ENCODE measurements at places on chromosomes 6 and 20.

- no peak for DNase-seq
Measured at GRCh38 chr6:29750709-29751108, 27.5 kb downstream of the HLA-F start.

- no peak for DNase-seq
Measured at GRCh38 chr6:151252634-151253033, 12.9 kb downstream of the AKAP12 start.

- DNase-seq: no peak
Measured at GRCh38 chr20:56439771-56440291, 27.8 kb downstream of the CASS4 start.

GRCh38 chr6:75267461-75267860, 17.1 kb downstream of the TMEM30A start:
- no peak for DNase-seq

GRCh38 chr20:63848003-63848911, 13.0 kb upstream of the ABHD16B start:
- no peak for DNase-seq

DNA sequence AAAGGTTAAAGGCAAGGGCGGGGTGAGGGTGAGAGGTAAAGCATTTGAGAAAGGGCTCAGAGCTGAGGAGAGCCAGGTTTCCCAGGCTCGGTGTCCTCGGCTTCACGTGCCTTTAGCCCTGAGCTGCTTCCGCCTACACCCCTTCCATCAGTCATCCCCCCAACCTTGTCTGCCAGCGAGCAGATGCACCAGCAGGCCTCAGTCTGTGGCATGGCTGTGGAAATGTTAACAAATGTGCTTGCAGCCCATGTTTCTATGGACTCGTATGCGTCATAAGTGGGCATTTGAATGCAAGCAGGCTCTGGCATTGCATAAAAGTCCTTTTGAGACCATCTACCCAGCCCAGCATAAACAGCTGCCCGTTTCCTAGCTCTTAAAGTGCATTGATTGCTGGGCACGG, 88.8 kb downstream of the SYNJ2 start:
- no peak for DNase-seq

DNA sequence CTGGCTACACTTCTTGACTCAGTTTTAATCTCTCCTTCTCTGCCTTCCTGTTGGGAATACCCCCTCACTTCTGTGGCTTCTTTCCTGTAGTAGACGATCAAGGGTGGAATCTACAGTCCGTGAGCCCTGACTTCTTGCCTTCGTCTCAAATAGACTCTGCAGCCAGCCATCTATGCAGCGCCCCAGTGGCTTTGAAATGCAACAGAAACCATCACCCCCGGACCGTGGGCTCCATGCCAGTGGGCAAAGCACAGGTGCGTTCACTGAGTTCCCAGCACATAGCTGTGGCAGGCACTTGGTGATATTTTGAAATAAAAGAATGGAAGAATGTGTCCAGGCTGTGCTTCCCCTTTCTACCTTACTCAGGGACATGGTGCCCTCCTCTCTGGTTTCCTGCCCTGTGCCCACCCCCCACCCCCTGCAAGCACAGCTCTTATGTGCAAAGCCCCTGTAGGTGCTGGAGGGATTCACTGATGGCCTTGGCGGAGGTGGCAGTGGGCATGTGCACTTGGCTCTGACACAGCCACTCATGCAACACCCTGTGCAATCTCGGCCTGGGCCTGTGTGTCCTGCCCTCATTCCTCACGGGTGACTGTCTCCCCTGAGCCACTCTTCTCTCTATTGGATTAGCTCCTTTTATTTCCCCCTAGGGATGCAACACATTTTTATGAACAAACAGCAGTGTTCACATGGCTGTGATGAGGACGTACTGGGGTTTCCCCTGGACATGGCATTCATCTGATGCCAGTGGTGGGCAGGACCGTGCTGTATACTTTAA, 5.5 kb upstream of the CDSN start:
- DNase-seq: no peak

DNA sequence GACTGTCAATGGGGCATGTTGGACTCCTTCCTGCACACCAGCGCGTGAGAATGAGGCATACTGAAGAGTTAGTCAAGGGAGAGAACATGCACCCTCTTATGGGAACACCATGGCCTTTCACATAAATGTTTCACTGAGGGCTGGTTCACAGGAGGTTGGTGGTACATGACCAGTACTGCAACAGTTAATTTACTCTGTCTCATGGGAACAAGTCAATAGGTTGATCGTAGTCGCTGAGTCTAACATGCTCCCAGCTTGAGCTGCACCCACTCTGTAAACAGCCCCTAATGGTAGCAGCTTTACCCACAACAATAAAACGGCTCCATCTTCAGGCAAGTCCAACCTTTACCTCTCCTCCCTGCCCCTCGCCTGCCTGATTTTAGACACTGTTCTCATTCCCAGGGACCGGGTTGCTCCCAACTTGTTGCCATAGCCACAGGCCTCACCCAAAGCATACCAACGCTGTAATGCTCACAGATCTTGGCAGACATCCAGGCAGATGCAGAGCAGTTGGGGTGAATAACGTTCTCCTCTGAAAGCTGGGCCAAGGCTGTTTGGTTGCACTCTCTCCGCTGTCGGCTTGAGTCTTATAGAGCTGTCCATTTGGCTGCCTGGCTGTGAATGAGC, 111.3 kb downstream of the LY86 start:
- no peak for DNase-seq

DNA sequence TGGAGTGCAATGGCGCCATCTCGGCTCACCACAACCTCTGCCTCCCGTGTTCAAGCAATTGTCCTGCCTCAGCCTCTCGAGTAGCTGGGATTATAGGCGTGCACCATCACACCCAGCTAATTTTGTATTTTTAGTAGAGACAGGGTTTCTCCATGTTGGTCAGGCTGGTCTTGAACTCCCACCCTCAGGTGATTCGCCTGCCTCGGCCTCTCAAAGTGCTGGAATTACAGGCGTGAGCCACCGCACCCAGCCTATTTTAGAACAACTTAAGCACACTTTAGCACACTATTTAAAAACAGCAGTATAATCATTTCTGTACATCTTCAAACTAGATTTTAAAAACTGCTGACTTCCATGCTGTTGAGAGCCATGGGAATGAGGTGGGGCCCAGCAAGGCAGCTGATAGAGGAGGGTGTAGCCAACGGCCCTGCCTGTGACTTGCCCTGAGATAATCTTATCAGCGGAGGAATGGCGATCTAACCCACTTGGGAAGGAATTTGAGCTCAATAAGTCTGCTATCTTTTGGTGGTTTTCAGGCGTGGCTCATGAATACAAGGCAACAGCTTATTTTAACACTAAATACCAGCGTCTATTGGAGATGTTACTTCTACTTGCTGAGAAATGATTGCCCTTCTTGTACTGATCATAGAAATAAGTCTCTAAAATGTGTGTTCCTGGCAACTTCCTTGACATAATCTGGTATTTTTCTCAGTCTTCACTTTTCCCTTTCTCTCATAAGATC, 12.1 kb downstream of the ZDHHC14 start:
- no peak for DNase-seq

GRCh38 chr6:168871642-168872315, 381.9 kb downstream of the THBS2 start:
- no peak for DNase-seq

- no peak for DNase-seq
Measured at GRCh38 chr6:99589290-99589672, 17.4 kb upstream of the PRDM13 start.

DNA sequence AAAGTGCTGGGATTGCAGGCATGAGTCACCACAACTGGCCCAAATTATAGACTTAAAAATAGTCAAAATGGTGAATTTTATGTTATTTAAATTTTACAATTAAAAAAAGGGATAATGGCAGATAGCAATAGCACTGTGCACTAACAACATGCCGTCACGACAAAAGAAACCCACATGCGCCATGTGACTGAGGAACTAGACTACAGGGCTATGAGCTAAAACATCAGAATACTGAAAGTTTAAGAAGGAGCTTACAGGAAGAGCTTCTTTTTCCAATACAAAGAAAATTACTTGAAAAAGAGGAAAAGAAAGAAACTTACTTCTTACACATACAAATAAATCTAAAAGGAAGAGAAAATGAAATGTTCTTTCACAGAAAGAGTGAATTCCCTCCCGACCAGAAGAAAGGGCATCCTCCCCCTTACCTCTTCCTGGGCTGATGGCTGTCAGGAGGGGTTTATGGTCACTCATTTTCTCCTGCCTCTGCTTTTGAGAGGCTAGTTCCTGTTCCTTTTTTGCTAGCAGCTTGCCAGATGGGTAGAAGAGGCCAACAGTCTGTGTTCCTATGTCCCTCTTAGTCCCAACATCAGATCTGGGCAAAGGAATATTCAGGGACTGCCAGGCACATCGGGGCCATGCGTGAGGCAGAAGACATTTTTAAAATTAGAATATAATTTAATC, 54.5 kb downstream of the DZANK1 start:
- no peak for DNase-seq

- no peak for DNase-seq
Measured at GRCh38 chr20:19557291-19557690, 200.8 kb upstream of the RIN2 start.

DNA sequence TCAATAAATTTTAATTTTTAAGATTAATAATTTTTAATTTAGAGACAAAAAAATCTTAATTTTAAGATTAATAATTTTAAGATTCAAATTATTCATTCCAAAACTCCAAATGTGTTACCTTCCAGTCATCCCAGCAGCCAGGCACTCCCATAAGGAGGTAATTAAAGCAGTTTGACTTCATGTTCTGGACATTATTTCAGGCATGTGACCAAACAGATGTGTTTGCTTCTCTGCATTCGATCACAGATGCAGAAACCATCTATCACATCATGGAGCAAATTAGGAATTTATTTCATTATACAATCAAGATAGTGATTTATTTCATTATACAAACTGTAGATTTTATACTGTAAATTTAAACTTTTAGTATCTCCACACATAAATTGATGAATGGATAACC, 150.3 kb downstream of the AKAP7 start:
- no peak for DNase-seq

DNA sequence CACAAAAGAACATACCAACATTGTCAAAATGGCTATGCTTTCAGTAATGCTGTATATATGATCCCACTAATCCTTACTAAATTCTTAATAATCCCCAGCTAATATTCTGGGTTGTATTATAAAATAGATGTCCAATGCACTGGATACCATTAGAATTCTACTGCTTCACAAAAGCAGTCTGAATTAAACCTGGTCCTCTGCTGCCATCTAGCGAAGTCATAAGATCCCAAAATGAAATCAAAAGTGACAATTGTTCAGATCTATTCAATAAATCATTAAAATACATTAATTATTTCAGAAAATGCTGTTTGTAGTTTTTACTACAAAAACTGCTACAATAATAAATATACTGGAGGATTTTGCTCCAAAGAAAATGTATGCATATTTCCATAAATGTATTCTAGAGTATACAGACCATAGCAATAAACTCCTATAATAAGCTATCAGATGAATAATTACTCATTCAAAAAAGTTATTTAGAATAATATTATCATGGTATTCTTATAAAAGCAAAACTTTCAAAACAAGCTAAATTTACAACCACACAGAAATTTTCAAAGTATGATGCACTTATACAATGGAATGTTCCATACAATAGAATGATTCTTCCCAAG, 92.6 kb downstream of the RNGTT start:
- DNase-seq: no peak

- no peak for DNase-seq
Measured at GRCh38 chr6:150169609-150170008, 26.8 kb downstream of the PPP1R14C start.

DNA sequence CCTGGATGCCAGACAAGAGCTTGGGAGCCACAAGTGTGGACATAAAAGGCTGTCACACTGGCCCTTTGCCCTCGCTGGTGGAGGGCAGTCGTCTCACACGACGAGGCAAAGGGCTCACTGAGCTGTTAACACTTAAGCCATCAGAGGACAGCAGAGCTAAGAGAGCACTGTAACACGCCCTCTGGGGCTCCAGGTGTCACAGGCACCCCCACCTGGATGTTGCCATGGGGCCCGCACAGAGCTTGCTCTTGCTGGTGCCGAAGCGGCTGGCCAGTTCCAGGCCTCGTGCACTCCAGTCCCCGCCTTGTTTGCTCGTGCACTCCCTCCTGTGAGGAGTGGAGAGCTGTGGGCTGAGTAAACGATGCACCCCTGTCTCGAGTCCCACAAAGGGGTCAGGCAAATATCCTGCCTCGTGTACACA, 37.4 kb downstream of the SLC35D3 start:
- DNase-seq: no peak

DNA sequence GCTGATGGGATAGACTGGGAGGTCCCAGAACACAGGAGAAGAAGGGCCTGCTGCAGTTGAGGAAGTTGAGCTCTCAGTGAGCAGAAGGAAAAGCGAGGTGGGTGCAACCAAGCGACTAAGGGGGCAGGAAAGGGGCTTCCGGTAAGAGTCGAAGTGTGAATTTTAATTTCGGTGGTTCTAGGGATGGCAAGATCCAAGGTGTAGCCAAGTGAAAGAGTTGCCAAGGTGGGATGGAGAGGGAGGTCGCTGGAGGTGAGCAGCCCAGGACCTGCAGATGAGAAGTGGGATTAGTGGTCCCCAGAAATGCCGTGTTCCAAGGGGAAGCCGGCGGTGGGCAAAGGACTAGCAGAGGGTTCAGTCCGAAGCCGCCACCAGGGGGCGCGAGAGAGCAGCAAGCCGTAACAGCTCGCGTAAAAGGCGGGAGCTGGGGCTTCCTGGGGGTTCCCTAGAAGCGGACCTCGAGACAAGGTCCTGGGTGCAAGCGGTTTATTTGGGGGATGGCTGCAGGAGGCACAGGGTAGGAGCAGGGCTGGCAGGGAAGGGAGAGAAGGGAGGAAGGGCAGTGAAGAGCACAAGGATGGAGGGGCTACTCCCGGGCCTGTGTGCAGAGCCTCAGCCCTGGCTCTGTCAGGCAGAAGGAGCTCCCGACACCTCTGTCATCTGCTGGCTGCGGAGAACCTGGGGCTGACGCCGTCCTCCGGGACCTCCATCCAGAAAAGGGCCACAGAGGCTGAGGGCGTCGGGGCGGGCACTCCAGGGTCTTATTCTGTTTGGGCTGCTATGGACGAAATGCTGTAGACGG, 103.6 kb downstream of the PAX1 start:
- DNase-seq: no peak

- DNase-seq: no peak
Measured at GRCh38 chr6:11322252-11322885, 89.9 kb upstream of the NEDD9 start.

DNA sequence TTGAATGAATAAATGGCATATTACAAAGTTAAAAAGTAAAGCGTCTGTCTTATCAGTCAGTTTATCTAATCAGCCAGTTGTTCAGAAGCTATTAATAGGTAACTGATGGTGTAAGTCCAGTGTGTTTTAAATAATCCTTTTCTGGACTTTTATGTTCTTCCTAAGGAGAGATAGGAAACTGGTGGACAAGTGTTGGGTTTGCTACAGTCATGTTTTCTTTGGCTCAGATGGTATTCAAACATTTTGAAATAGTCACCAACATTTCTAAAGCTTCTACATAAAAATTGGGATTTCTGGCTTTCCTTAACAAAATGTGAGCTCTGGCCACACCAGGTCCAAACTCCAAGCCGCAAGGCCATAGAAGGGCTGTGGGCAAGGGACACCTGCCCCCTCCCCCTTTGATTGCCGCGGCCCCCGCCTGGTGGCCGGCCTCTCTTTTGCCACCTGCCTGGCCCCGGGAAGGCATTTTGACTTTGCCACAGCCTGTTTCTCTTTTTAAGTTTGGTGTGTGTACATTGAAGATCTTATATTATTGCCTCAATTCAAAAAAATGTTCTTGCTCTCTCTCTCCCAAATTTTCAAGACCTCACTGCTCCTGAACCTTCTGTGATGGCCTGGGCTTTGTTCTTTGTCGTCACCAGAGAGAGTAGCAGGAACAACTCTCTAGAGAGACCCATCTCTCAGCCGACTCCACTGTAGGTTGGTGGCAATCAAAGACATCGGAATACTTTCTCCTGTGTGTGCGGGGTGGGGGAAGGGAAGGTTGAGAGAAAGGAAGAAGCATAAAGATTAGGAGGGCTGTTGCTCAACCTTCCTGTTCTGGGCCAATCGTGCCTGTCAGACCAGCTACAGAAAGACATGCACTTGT, 84.0 kb upstream of the ZNF217 start:
- no peak for DNase-seq

All from stimulated activated CD8-positive, alpha-beta memory T cell treated with anti-CD3 and anti-CD28 coated beads, Interleukin-4, amount 100 ng/mL, for 4 hours (primary cell).